CD4-positive, alpha-beta T cell treated with Interleukin-1 beta for 1 hour (primary cell): ENCODE measurements at places on chromosomes 13 and 19.

DNA sequence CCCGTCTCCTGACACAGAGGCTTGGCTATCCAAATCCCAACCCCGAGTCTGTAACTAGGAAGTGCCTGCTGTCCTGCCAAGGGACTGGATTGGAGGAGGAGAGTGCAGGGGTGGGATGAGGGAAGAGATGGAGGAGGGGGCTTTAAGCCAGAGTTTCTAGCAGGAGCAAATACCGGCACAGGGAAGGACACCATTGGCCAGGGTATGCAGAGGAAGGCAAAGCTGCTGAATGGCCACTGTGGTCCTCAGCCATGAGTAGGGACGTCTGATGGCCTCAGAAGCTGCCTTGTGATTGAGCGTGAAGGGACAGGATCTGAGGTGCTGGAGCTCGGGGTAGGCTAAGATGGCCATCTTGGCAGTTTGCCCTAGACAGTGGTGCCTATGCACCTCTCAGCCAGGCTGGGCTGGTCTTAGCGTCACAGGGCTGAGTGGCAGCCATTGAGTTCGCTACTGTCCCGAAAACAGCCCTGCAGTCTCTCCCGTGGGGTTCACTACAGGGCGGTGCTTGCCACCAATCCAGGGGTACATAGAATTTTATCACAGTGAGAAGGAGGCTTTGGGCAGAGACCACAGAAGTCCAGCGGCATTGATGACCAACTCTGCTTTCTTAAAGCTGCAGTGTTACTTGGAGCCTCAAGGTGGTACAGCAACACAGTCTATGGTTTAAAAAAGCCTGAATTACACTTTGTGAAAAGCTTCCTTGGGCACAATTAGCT lies 61.8 kb downstream of the AKAP11 start:
- DNase-seq: peak; percentile 26

DNA sequence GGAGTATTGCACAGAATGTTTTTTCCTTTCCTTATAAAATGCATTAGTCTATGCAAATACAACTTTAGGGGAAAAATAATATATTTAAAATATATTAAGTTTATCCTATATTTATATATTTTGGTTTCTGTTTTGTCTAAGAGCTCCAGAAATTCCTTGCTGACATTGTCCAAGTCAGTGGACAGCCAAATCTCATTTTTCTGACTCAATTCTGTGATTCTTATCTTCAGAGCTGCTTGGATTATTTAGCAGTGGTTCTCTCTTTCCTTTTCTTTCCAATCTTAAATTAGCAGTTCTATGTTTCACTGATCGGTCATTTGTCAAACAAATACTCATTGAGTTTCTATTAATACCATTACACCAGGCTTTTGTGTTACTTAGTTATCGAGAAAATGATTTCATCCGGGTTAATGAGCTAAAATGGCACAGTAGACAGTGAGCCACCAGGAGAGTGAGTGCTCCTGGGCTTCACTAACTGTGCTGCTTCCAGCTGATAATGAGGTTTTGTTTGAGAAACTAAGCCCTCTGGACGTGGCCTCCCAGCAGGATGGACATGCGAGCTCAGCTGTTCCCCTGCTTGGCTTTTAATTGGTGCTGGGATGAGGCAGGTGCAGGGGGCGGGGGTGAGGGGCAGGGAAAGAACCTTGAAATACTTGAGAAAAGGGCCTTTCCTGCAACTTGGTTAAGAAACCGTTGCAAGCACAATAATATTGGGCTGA lies 44.0 kb downstream of the ATP11A start:
- DNase-seq: no peak

DNA sequence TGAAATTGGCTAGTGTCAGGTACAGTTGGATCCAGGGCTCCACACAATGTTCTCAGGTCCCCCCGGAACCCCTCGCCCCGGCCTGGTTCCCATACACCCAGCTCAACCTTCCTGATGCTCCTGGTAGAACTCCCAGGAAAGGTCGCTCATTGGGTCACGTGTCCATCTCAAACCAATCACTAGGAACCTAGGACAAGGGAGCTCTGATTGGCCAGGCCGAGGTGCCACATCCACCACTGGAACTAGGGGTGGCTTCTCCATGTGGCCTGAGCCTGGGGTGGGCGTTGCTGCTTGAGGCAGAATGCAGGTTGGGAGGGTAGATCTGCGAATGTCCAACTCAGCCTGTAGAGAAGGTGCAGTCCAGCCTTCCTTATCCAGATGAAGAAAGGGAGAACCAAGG lies 6.9 kb upstream of the MEF2B start:
- DNase-seq: no peak

GRCh38 chr19:55005684-55006488 lies 32.2 kb downstream of the GP6 start:
- DNase-seq: peak; percentile 90

DNA sequence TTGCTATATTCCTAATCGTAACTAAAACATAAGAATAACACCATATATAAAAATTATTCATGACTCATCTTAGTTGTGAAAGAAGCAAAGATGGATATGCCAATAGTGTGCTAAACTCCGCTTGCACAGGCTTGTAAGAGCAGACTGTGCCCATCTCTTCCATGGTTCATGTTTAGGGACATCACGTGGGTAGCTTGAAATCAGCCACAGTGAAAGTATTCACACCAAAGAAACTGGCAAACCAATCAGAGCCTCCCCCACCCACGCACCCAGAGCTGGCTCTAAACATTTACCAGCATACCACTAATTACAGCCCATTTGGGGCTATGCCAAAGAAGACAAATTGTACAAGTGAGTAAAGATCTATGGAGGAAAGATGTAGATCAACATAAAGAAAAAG lies 147.5 kb downstream of the DIAPH3 start:
- no peak for DNase-seq

DNA sequence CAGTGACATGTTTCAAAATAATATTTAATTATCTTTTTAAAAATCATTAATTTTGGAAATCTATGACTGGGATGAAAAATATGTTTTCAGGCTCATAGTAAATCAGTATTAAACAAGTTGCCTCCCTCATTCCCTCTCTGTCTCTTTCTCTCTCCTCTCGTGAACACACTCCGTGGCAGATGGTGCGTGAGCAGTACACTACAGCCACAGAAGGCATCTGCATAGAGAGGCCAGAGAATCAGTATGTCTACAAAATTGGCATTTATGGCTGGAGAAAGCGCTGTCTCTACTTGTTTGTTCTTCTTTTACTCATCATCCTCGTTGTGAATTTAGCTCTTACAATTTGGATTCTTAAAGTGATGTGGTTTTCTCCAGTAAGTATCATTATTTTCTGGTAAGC lies 22.7 kb downstream of the SGCG start:
- no peak for DNase-seq

DNA sequence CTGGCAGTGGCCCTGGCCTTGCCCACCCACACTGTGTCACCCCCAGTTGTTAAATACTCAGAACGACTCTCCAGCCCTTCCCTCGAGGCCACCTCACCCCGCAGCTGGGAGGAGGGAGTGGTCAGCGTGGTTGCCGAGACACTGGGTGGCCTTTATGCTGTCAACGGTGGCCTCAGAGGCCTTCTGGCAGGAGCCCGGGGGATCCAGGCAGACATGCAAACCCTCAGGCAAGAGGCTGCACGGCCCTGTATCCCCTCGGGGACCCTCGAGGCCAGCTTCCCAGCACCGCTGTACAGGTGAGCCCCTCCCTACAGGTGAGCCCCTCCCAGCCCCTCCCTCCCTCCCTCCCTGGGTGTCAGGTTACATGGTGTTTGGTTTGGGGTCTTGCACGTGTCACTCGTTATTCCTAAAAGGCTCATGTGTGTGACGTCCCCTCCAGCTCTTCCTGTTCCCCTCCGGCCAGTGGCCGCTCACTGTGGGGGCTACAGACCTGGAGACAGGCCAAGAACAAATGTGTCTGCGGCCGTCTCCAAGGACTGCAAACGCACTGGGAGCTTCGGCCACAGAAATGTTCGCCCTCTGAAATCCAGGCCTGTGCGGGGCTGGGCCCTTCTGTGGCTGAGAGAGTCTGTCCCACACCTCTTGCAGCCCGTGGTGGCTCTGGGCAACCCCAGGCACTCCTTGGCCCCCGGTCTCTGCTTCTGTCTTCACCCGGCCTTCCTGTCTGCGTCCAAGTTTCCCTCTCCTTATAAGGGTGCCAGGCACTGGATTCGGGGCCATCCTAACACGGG lies at the start of gene TEKTIP1:
Gene TEKTIP1, plus strand, starts transcription at position 210 of the 791 bp plus-strand sequence. Its CDS starts 4 bp downstream, at position 214.
- DNase-seq: no peak

DNA sequence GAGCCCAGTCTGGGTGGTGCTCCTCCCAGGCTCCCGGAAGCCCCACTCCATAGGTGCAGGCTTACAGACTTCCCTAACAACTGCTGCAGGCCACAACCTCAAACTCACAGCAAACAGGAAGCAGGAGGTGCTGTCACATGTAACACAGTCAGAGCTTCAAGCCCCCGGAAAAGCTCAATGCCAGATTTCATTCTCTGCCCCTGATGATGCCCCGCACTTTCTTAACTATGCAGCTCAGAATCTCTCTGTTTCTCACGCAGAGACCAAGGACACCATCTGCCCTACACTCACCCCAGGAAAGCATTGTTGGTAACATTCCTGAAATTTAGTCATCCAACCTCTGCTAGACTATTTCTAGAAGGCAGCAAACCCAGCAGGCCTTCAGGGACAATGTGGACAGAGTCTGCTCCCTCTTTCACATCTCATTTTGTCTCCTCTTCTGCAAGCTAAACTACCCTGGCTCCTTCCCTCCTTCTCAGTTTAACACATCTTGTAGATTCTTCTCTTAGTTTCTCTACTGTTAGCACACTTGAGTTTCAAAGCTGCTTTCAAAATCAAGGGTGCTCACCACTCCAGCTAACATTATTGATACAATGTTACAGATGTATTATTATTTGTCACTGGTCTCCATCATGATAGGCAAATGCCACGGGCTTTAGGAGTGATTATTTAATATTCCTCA lies 162.5 kb downstream of the KCTD12 start:
- peak; percentile 27 for DNase-seq

GRCh38 chr13:104608331-104608730 lies 1542.1 kb upstream of the SLC10A2 start:
- DNase-seq: no peak

GRCh38 chr19:2012941-2013682 lies 2.4 kb downstream of the BTBD2 start:
- no peak for DNase-seq

DNA sequence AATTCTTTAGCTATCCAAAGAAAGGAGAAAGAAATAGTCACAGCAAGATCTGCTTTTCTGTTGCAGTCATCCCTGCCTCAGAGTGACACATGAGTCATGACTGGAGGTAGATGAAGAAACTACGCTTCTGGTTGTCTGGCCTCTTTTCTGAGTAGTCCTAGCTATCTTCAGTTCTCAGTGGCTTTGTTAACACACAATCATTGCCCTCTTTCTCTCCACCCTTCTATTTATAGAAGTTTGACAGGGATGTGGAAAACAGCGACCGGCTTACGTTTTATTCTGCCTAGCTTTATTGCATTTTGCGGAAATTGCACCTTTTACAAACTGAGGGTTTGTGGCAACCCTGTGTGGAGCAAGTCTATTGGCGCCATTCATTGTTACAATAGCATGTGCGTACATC lies 26.7 kb downstream of the SPATA13 start:
- no peak for DNase-seq

GRCh38 chr19:11566164-11566563 lies 7.1 kb upstream of the ELOF1 start:
- no peak for DNase-seq

DNA sequence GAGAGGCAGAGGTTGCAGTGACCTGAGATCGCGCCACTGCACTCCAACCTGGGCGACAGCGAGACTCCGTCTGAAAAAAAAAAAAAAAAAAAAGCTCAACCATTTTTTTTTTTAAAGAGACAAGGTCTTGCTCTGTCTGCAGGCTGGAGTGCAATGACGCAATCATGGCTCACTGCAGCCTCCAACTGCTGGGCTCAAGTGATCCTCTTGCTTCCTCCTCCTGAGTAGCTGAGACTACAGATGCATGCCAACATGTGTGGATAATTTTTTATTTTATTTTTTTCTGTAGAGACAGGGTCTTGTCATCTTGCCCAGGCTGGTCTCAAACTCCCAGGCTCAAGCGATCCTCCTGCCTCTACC lies 10.3 kb downstream of the EHD2 start:
- peak; percentile 51 for DNase-seq

DNA sequence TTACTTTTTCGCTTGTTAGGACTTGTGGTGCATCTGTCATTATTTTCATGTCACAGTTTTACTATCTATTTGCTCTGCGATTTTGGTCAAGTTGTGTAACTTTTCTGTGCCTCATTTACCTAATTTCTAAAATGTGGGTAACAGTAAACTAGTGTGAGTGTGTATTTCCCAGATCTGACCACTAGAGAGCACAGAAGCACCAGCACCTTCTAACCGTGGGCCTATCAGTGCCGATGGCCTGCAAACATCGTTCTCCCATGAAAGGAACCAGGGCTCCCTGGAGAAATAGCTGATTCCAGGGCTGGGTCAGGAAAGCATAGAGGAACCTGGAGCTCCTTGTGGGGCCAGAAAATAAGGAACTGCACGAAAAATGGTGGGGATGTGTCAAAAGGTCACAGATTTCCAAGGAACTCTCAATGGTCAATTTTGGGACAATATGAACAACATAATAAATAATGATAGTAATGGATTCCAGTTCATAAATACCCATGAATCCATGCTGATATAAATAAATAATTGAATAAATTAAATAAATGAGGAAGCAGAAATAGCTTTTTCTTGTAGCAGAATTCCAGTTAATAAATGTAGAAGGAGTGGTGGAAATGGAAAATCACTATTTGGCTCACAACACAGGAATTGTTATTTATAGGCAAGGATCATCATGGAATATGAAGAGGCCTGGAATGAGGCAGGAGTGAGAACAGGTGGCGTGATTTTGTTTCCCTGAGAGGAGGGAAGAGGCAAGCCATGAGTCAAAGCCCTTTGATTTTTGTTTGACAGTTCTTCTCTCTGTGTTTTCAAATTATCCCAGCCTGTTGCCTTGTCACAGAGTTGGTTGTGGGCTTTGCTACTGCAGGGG lies 31.1 kb downstream of the CEACAM8 start:
- peak; percentile 25 for DNase-seq

- DNase-seq: no peak
These were observed 16.4 kb downstream of the SIX5 start for GRCh38 chr19:45752639-45753038.

GRCh38 chr19:50720181-50720920 lies 749 bp upstream of the SHANK1 start:
- no peak for DNase-seq

DNA sequence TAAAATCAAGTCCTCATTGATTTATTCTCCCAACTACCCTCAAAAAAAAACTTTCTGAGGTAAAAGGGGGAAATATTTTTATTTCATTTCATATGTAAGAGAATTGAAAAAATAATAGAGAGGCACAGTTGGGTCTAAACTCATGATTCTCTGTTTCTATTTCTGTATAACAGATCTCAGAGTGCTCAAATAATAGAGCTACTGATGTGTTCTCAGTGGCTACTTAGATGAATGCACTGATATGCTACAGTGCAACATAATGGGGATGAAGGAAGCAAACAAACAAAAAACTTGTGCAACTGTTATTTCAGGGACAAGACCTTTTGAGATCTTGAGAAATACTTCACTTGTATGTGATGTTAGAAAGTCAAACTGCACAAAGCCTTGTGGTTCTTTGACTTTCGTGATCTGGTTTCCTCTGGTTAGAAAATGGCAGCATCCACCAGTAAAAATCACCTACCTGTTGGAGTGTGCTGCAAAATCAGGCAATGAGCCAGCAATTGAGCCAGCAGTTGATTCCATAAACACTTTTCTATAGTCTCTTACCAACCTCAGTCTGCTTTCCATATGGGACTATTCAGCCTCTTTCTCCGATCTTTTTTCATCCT lies 9.7 kb upstream of the DACH1 start:
- DNase-seq: no peak

- no peak for DNase-seq
These were observed 22.4 kb upstream of the MATK start for GRCh38 chr19:3808420-3809143.
